H54 (cell line): ENCODE measurements at places on chromosomes 5 and 9.

DNA sequence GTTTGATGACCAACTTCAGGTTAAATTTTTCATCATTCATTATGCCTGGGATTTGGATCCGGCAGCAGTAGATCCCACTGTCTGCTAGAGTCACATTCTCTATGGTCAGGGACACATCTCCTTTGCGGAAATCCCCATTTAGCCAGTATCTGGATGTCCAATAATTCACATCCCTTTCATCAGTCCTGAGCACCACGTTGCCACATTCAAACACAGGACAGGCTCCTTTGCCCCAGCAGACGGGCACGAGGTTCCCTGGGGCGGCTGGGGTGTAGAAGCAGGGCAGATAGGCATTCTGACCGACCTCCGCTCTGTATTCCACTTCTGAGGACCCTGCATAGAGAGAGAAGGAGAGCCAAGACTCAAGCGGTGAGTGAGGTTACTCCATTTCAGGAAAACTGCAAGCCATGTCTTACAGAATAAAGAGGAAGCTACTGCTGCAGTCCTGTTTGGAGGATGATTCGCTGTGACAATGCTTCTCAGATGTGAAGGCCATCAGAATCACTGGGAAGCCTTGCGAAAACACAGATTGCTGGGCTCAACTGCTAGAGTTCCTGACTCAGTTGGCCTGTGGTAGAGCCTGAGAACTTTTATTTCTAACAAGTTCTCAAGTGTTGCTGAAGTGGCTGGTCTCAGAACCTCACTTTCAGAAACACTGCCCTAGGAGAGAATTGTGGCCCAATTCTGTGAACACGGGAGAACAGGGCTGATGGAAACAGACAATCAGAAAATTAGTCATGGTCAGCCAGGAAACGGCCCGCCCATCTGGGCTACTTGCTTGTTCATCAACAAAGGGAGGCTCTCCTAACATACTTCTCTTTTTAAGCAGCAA, 2.0 kb downstream of the HAVCR2 start:
- DNase-seq: no peak

GRCh38 chr9:122095010-122095767, 2.1 kb upstream of the TTLL11 start:
- peak; percentile 71 for DNase-seq

DNA sequence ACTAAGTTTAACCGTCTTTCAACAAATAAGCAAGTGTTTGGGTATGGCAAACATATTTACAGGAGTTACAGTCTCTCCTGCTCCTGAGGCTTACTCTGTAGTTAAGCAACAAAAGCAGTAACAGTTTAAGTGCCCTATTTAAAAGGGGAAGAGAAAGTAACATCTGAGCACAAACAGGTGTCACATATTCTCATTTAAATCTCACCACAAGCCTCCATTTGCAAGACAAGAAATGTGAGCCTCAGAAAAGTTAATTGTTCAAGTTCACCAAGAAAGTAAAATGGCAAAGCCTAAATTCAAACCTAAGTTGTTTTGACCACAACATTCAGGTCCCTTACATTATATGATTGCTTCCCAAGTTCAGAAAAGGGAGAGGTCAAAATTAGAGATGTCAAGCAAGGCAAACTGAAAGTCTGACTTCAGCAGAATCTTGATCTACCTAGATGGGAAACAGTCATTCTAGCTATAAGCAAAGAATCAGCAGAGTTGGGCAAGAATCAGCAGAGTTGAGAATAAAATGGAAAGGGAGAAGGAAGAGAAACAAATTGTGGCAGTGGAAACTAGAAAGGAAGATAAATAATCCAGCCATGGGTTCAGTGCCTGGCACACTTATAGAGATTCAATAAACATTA, 93.4 kb downstream of the STRBP start:
- no peak for DNase-seq

DNA sequence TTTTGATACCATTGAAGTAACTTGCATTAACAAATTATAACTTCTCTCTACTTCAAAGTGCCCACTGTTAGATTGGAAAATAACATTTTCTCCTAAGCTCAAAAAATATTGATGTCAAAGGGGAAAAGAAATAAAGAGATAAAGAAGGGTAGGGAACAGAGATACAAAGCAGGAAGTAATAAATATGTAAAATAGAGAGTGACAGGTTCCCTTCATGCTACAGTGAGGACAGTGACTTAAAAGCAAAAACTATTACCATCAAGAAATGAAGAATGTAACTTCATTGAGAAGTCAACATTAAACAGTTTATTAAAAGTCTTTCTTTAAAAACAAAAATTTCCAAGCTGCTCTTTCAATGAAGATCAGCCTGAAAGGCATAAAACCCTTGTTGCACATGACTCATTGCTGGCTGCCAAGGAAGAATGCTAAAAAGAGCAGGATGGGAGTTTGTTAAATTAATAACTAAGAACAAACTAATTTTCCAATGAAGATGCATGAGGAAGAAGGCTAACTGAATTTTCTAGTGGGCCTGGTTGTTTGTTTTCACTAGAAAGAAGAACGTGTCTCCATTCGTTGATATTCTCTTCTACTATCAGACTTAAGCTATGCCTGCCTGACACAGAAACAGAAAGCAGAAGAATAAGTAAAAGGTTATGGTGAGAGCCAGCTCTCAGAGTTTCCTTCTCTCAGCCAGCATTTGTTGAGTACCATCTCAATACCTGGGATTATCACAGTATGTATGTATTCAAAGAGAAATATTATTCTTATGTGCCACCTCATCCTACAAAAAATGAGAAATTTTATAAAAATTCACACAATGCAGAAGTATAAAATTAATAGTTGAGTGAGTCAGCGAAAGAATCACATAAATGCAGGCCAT, 197.8 kb upstream of the NREP start:
- DNase-seq: no peak

GRCh38 chr9:14433351-14434157, 119.6 kb upstream of the NFIB start:
- no peak for DNase-seq

DNA sequence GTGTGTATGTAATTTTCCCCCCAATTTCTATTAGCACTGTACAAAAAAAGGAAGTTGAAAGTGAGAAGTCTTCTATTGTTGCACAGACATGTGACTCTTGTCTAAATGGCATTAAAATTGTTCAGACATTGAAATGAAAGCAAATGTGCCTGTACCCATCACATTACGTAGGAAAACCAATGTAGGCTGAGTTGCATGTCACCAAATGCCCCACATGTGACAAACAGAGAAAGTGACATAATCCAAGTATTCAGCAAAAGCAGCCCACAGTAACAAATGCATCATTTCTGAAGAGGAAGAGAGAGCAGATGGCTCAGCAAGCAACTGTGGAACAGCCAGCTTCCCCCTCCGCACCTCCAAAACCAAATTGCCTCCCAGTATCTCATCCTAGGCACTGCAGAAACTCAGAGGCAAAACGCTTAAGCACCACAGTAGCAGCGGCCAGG, 161.5 kb upstream of the NR4A3 start:
- DNase-seq: no peak

DNA sequence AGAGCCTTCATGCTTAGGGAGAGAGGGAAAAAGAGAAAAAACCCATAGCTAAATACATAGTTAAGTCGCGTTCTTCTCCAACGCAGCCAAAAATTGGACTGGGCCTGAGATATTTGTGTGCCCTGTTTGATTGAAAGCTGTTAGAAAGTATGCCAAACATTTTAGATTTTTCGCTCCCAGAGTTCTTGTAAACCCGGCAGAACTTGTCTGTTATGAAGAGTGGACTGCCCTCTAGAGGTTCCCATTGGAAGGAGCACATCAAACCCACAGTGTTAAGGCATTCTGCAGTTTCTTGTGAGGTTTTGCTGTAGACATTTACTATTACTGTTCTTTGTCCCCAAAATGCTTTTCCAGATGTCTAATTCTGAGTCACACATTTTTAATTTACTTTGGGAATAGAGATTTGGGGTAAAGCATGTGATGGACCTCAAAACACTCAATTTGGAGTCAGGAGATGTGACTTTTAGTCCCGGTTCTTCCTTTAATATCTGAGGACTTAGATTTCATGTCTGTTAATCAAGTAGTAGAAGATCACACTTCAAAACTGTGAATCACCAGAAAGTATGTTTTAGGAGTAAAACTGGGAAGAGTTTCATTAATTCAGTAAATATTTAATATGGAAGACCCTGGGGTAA, 96.6 kb downstream of the PCSK1 start:
- DNase-seq: no peak

DNA sequence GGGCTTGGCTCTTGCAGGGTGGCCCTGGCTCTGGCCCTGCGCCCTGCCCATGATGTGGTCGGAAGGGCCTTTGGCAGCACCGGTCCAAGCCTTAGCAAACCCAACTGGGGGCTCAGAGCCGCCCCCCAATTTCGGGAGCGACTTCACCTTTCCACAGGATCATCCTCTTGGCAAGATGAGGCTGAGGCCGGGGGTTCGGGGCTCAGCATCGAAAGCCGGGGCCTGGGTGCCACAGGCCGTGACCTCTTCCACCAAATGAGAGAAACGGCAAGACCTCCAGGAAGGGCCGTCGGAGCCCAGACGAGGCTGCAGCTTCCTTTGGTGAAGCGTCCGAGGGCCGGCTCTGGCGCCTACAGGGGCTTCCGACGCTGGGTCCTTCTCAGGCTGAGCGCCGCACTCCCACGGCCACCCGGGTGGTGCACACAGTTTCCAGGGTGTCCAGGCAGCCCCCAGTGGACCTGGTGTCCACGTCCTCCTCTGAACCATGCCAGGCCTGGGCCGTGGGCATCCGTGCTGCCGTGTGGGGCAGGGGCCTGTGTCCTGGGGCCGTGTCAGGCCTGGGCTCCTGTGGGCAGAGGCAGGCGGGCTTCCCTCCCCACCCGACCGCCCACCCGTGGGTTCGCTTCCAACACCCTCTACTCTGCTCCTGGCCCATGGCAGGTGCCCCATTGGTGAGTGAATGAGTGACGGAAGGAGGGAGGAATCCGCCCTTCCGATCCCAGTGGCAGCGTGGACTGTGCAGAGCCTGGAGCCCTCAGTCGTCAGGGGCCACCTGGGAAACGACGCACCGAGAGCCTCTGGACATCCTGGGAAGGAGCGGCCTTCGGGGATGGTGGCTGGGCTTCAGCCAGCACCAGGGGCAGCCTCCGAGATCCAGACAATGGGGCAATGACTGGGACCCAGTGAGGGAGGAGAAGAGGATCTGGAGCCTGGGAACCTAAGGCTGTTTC, 5.2 kb upstream of the AGPAT2 start:
- no peak for DNase-seq

DNA sequence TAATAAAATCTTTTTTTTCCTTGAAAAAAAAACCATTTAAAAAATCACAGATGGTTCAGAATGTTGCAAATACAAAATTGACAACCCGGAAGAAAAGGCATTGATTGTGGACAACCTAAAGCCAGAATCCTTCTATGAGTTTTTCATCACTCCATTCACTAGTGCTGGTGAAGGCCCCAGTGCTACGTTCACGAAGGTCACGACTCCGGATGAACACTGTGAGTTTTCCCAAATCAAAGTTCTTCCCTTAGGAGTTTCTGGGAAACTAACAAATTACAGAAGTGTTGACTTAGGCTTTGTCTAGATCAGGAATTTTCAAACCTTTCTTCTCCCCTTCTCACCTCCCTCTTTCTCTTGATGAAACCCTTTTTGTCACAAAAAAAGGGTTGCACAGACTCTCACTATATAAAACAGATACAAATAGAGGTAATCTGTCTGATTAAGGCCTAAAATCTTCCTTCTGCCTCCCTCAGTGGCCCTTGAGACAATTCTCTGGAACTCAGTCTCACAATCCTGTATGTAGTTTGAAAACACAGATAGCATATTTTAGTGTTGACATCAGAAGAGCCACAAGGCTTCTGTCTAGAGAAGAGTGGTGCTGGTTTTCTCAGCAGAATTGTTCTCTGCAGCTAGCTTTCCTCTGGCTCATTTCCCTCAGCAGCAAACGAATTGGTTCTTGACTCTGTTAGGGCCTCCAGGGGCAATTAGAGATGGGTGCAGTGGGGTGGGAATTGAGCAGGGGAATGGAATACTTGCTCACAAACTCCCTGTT, 79.5 kb downstream of the OSMR start:
- DNase-seq: peak; percentile 11

GRCh38 chr9:34486572-34486971, 28.0 kb downstream of the DNAI1 start:
- no peak for DNase-seq

DNA sequence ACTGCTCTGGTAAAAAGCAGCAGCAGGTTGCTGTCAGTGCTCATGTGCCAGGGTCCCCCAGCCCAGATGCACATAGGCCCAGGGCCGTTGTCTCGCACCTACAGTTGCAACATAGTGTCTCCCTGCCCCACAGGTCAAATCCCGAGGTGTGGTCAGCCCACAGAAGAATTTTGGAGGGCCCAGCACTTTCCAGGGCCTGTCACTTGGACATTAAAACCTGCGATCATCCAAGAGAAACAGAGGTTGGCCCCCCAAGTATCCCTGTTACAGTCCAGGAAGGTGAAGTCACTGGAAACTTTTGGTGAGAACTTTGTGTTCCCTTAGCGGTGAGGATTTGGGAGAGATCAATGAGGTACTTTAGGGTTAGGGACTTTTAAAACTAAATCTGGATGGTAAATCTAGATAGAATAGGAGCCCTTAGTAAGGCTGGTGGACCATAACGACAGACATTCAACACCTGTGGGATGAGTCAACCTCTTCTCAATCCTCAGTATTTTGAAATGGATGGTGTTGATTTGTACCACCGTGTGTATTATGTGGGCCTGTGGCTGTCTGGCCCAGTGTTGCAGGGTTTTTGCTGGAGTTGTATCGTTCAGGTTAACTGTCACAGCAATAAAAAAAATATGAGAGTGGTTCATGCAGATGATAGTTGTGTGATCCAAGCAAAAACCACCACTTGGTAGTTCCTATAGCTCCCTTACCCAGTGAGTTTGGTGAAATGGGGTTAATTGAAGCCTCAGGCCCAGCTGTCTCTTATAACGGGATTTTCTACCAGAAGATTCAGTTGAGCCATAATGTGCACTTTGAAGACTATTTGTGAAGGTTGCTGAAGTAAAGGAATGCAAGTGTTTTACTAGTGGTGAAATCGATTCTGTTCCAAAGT, 19.2 kb downstream of the OR2S2 start:
- DNase-seq: no peak

- DNase-seq: no peak
Measured at GRCh38 chr5:56620903-56621677, 194.3 kb upstream of the MAP3K1 start.

GRCh38 chr9:7906783-7907550, 107.4 kb upstream of the DMAC1 start:
- no peak for DNase-seq

DNA sequence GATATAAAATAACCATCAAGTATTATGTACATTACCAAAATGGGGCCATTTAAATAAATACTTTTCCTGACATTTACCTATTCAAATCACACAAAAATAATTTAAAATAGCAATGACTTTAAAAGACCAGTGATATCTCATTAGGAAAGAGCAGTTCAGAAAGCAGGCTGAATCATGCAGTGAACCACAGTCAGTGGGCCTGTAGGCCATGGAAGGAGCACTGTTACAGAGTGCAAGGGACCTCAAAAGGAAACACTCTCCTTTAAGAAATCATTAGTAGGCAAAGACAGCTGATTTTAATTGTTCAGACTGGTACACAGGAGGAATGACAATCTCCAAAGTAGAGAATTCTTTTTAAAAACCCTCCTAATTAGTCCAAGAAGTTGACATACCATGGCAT, 283.5 kb upstream of the EFNA5 start:
- no peak for DNase-seq

GRCh38 chr9:106947106-106947900, 84.3 kb downstream of the ZNF462 start:
- DNase-seq: no peak
